Left renal pelvis (tissue), 4 donors: ENCODE measurements at places on chromosomes 7 and 10.

- no peak for DNase-seq
These were observed 107.4 kb downstream of the FAM204A start for GRCh38 chr10:118234683-118235082.

- DNase-seq, result no peak
These were observed 53.7 kb downstream of the HIBADH start for GRCh38 chr7:27608776-27609495.

GRCh38 chr10:70668454-70668970 lies 3.8 kb upstream of the ADAMTS14 start:
- DNase-seq, result no peak

GRCh38 chr10:65325913-65326312 lies 1599.9 kb upstream of the LRRTM3 start:
- DNase-seq, result no peak

- no peak for DNase-seq
These were observed 43.2 kb downstream of the PNLIPRP3 start for GRCh38 chr10:116470768-116471415.

DNA sequence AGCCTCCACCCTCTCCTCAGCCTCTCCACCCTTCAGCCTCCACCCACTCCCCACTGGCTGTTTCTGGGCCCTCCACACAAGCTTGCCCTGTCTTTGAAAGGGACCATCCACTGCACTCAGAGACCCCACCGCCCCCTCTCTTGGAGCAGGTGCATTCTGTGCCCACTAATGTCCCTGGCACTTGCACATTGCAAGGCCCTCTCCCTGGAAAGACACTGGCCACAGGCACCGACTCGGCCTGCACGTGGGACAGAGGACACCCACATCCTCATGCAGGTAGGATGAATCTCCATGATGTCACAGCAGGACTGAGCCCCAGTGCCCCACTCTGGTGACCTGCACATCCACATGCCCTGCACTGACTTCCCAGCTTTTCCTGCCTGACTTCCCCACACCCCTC lies 36.8 kb upstream of the EBF3 start:
- no peak for DNase-seq

GRCh38 chr10:68223535-68224165 lies 8.3 kb downstream of the ATOH7 start:
- DNase-seq, result no peak

DNA sequence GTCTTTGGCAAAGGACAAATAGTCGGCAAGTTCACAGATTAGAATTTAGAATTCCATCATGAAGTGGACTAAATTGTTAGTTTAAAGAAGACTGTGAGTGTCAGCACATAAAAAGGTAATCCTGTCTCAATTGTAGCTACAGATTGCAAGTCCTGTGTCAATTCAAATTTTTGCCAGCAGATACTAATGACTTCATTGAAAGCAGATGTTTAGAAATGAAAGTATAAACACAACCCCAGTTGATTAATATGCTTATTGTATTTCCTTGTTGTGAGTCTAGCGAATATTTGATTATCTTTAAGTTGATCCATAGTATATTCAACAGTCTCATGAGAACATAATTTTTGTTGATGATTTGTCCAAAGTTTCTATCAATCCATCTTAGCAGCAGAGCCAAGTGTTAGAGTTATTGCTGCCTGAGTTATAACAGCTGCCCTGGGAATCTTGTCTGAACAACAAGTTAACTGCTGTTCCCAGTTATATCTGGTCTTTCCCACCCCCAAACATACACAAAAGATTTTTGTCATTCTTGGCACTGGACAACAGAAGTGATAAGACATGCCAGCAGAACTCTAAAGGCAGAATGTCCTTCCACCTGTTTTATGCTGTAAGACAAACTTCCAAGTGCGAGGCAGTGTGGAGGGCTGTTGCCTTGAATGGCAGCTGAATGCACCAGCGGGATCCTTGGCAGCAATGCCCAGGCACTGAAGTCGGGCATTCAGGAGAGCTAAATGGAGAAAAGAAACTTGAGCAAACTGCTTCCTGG lies 21.3 kb upstream of the HERPUD2 start:
- no peak for DNase-seq
